ENCODE measurements at places on chromosomes 11 and 22.

DNA sequence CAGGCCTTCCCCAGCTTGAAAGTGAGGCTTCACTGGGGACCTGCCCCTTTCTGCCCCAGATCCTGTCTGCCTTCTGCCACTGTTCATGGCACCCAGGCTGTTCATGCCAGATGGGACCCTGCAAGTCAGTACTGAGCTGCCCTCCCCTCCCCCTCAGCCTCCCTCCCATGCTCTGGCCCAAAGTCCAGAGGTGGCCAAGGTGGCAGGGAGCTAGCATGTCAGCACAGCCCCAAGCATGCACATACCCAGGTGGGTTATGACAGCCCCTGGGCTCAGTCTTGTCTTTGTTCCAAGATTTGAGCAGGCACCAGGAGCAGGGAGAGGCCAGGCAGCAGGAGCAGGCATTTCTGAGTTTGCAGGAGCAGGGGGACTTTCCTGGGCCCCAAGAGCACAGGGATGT, 44.1 kb downstream of the DDIAS start:
- no peak for DNase-seq

DNA sequence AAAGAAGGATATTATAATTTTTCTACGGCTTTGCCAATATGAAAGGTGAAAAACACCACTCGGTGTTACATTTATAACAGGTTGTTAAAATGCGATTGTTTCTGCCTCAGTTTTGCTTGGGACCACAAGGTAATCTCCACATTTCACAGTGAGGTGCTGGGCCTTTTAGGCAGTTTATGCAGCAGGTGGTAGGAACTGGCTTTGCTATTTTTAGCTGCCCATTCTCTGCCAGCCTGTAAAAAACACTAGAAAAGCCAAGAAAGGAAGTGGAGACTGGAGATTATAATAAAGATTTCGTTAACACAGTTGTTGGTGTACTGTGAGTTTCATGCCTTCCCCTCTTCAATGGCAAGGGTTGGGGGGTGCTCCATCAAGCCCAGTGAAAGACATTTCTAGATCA, 8.0 kb upstream of the MRPL16 start:
- no peak for DNase-seq

DNA sequence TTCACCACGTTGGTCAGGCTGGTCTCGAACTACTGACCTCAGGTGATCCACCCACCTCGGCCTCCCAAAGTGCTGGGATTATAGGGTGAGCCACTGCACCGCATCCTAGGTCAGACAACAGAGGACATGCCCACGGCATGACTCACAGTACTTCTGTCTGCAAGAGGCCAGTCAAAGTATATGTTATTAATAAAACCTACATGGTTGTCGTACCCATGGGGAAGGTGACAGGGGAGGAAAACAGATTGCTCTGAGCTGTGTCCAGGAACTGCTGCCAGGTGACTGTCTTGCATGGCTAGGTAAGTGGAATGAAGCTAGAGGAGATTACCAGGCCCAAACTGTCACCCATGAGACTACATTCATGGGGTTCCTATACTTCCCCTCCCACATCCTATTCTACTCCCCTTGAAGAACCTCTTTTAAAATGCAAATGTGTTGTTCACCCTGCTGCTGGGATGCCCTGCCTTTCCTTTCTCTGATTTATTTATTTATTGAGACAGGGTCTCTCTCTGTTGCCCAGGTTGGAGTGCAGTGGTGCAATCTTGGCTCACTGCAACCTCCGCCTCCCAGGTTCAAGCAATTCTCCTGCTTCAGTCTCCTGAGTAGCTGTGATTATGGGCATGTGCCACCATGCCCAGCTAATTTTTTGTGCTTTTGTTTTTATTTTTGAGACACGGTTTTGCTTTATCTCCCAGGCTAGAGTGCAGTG, 2.0 kb upstream of the NLRX1 start:
- no peak for DNase-seq

GRCh38 chr22:17491090-17491640, 72.1 kb upstream of the SLC25A18 start:
- DNase-seq = no peak

DNA sequence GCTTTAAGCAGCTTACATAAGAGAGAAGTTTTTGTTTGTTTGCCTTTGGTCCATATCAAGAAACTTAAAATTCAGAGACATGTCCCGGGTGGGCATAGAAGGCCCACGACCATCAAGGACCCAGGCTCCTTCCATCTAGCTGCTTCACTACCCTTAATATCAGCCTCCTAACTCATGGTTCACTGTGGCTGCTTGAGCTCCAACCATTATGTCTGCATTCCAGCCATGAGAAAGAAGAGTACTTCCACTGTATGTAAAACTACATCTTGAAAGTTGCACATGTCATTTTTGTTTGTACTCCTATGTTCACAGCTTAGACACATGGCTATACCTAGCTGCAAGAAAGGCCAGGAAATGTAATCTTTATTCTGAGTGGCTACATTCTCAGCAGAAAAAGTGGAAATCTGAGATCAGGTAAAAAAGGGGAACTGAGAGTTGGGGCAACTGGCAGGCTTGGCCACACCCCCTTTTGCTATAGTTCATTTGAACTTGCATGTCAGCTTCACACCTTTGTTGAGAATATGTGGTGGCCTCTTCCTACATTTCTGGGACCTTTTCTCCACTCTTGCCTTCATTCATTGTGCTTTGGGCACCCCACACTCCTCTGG, 81.3 kb upstream of the TP53I11 start:
- no peak for DNase-seq

DNA sequence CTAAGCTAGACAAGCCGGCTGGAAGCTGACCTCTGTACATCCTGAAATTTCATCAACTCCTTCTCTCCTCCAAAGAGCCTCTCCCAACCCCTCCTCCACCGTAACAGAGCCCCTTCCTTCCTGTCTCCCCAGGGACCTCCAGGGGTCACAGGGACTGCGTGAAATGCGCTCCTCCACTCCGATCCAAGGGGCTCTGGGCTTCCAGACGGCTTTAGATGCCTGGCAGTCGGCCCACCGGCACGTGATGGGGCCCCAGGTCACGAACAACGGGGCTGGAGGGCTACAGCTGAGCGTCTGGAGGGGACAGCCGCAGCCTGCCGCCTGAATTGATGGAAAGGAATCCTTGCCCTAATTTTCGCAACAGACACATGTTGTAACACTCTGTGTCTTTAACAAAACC, 264.1 kb downstream of the MN1 start:
- DNase-seq = no peak

- DNase-seq = no peak
Measured at GRCh38 chr11:122100756-122101080, 15.3 kb downstream of the BLID start.

- no peak for DNase-seq
Measured at GRCh38 chr11:125624756-125625213, at the start of gene CHEK1. CHEK1 (plus strand) TSS chr11:125625163; CDS start chr11:125626769, 1,606 bp downstream.

DNA sequence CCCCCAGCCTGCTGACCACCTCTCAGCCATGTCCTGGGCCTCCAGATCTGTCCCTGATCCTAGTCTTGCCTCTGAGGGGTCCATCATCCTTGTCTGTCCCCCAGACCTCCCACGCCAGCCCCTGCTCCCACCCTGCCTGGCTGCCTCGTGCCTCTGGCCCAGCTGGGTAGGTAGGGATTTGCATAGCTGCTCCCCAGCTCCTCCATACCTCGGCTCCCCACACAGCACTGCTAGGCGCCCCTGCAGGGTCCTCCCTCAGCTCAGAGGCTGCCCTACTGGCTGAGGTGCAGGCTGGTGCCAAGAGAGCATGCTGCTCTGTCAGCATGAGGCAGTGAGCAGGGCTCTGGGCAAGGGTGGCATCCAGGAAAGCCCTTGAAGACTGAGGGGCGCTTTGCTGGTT, 47.7 kb downstream of the NFAM1 start:
- DNase-seq = no peak

- no peak for DNase-seq
Measured at GRCh38 chr11:58927393-58928106, 11.7 kb upstream of the GLYATL1 start.

GRCh38 chr11:8773916-8774539, 91.4 kb downstream of the RPL27A start:
- no peak for DNase-seq

DNA sequence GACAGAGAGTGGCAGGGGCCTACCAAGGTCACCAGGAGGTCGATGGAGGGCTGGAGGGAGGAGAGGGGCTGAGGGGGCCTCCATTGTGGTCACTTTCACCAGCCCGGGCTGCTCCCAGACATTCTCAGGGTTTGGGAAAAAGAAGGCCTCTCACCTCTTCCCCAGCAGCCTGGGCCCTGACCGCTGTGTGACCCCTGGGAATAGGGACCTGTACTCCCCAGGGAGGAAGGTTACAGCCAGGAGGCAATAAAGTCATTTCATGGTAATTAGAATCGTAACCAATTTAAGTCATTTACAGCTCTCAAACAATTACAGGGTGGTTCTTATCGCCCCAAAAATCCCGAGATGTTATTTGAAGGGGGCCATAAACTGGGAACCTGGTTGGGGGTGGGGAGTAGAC, 37.8 kb downstream of the ISX start:
- DNase-seq = no peak

All from effector memory CD4-positive, alpha-beta T cell (primary cell).